Vein endothelial cell (primary cell): ENCODE measurements at places on chromosomes 11 and 22. TPM values are rescaled to one million over a fixed set of nuclear protein-coding genes. Genes with fewer than 3 reads are reported as not detected.

Gene GPR83
- total RNA-seq: not detected in 2 replicates

Gene PARVA
- total RNA-seq: 55.5 and 58.3 TPM in 2 replicates

Gene KRTAP5-8
- total RNA-seq: not detected in 2 replicates

Gene FGF19
- not detected in 2 replicates for total RNA-seq

Gene TMEM191C
- total RNA-seq: 0.33 and 1.2 TPM in 2 replicates
